NT2/D1 (cell line): ENCODE measurements at places on chromosomes 13 and 19.

GRCh38 chr19:41945135-41945766 is 13.9 kb downstream of the RABAC1 start:
- no peak for DNase-seq

GRCh38 chr13:103810026-103810425 is 743.8 kb upstream of the SLC10A2 start:
- no peak for DNase-seq

- DNase-seq: peak; percentile 74
Measured at GRCh38 chr19:45643024-45643926, 4.1 kb upstream of the EML2 start.

DNA sequence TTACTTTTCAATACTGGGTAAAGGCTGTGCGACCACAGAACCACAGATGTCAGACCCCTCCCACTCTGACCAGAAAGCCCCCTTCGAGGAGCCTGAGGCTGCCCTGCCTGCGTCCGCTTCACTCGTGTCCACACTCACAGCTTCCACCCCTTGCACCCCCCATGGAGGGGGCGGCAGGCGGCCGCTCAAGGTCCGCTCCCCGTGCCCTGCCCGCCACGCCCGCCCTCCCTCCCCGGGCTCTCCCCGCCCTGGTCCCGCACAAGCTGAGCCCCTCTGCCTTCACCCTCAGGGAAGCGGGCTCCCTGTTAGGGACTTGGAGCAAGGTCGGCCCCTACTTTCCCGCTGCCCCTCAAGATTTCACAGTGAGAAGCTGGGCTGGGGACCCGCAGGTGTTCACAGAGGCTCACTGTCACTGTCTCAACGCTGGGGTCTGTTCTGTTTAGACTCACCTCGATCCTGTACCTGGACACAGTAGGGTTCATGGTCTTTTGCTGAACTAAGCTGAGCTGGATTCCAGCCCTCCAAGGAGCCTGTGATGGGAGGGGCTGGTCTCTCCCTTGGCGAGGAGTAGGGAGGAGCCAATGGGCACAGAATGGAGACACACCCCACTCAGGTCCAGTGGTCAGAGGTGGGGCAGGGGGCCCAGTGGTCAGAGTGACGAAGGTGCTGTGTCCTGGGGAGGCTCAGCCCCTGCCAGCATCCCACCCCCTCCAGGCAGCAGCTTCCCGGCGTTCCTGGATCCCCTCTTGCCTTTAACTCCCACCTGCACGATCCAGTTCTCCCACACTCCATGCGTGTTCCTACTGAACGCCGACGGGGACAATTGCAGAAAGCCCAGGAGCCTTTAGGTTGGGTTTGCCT is 69.5 kb downstream of the SPACA7 start:
- no peak for DNase-seq

GRCh38 chr19:1471515-1472160 is 7.4 kb downstream of the C19orf25 start:
- DNase-seq: no peak

DNA sequence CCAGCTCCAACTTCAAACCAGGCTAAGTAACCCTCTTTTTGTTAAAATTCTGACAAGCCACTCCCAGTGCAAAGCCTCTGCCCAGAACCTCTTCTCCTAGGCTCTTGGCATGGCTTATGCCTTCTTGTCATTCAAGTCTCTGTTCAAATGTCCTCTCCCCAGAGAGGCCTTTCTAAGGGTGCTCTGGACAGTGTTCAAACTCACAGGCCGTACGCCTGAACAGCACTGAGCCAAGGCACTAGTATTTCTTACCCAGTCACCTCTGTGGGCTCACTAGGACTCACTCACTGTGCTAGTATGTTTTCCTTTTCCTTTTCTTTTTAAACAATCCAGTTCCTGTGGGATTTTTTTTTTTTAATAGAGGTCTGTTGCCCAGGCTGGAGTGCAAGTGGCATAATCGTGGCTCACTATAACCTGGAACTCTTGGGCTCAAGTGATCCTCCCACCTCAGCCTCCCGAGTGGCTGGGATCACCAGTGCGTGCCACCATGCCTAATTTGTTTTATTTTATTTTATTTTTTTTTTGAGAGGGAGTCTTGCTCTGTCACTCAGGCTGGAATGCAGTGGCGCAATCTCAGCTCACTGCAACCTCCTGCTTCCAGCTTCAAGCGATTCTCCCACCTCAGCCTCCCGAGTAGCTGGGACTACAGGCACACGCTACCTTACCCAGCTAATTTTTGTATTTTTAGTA is 2.3 kb upstream of the ASF1B start:
- DNase-seq: no peak

GRCh38 chr13:67877031-67877430 is 646.9 kb upstream of the PCDH9 start:
- no peak for DNase-seq

DNA sequence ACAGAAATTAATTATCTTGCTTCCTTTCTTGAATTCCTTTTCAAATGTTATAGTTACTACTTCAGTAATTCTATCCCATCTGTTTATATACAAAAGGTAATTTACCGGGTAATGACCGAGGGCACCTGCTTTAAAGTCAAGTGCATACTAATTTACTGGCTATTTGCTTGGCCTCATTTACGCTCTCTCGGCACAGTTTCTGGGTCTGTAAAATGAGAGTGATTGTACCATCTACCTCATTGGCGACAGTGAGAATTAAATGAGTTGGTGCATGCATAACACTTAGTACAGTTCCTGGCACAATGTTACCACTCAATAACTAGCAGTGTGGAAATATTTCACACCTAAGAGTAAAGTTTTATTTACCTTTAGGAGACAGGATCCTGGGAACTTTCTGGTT is 111.6 kb downstream of the GGACT start:
- no peak for DNase-seq

GRCh38 chr19:4343370-4344307 is at the start of gene MPND:
TSS of gene MPND (plus strand) at chr19:4343562. CDS start at chr19:4343594, 32 bp downstream.
- peak; percentile 71 for DNase-seq

DNA sequence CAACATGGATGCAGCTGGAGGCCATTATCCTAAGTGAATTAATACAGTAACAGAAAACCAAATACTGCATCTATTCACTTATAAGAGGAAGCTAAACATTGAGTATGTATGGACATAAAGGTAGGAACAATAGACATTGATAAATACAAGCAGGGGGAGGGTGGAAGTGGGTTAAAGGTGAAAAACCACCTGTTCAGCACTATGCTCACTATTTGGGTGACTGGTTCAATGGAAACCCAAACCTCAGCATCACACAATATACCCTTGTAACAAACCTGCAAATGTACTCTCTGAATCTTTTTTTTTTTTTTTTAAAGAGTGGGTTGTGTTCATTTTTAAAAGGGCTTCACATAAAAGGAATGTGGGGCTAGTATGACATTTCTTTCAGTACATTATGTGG is 26.9 kb upstream of the CPB2 start:
- no peak for DNase-seq

DNA sequence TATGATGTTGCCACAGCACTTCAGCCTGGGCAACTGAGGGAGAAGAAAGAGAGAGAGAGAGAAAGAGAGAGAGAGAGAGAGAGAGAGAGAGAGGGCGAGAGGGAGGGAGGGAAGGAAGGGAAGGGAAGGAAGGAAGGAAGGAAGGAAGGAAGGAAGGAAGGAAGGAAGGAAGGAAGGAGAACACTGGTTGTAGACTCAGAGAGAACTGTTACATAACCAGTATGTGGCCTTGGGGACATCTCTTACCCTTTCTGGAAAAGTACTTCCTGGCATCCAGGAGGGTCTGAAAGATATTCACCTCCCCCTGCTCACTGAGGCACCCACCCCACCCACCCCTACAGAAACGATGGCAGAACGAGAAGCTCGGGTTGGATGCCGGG is 2.7 kb upstream of the ARHGEF1 start:
- no peak for DNase-seq

DNA sequence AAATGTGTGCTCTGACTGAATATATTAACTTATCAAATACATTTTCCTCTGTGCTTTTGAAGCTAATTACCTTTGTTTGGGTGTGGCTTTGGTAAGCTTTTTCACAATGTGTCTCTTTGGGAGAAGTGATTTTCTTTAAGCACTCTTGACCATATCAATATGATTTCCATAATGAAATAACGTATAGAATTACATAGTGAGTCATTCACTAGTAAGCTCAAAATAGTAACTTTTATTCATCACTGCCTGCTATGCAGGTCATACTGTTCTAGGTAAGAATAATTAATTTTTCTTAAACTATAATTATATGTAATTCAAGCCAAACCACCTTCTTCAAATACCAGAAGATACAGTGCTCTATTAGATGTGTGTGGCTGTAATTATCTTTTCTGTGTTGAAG is 480.7 kb downstream of the MYO16 start:
- no peak for DNase-seq

DNA sequence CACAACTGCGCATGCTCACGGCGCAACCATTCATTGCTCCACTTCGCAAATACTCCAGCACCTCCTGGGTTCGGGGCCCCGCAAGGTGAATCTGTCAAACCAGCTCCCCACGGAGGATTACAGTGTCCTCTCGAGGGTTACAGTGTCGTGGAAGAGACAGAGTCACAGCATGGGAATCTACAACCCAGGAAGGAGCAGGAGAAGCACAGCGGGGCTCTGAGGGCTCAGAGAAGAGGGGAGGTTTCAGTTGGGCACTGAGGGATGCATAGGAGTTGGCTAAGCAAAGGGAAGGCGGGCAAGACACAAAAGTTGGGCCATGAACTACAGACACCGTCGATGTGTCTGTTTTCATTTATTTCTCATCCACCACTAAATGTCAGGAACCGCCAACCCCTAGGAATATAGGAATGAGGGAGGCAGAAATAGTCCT is 1.0 kb upstream of the GTF2F1 start:
- DNase-seq: no peak

DNA sequence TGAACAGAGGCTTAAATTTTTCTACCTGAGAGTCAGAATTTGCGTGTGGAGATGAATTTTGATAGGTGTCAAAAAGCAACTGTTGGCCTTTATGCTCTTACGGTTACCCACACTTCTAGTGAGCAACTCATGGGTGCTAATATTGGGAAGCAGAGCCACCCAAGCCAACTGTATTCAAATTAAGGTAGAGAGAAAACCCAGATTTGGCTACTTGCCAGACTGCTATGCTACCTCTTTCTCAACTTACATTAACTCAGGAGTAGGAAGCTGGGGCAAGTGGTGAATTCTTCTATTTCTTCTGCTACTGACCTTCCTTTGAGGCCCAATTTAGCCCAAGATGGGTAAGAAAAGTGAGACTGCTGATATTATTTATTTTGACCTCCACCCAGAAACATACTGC is 83.9 kb downstream of the OLFM4 start:
- no peak for DNase-seq

DNA sequence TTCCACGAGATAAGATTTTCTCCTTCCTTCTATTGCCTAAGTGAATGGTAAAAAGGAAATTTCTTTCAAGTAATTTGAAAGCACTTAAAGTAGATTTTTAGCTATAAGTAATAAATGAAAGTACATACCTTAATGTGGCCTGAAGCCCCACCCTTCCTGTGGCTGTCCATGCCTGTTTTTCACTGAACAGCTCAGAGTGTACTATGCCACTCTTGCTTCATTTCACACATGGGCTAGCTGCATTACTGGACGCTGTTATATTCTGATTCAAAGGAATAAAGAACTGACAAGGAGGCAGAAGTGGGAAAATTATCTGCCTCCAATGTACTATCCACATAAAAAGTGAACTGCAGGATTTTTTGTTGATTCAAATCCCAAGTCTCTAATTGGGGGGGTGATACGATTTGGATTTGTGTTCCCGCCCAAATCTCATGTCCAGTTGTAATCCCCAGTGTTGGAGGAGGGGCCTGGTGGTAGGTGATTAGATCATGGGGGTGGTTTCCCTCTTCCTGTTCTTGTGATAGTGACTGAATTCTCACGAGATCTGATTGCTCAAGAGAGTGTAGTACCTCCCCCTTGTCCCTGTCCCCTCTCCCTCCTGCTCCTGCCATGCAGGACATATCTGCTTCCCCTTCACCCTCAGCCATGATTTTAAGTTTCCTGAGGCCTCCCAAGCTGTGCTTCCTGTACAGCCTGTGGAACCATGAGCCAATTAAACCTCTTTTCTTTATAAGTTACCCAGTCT is 154.7 kb upstream of the SGCG start:
- no peak for DNase-seq

- no peak for DNase-seq
Measured at GRCh38 chr13:75870397-75870903, 234.3 kb downstream of the LMO7 start.

- DNase-seq: no peak
Measured at GRCh38 chr13:110758195-110758805, 44.8 kb downstream of the ING1 start.

GRCh38 chr13:113299951-113300350 is 2.9 kb downstream of the LAMP1 start:
- no peak for DNase-seq

DNA sequence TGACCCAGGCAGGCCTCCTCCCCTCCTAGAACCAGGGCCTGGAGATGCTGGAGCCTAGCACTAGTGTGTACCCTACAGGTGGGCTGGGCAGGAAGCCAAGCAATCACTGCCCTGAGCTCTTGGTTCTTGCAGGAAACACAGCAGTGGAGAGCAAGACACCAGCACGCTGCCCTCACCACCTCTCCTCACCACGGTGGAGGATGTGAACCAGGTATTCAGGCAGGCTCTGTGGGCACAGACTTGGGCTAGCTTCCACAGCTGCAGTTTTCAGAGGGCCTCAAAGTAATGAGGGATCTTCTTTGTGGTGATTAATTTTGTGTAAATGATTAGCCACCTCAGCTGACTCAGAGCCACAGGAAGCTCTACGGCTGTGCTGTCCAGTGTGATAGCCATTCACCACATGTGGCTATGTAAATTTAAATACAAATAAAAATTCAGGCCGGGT is 13.6 kb upstream of the GPI start:
- no peak for DNase-seq

GRCh38 chr13:113548778-113549621 is 35.6 kb upstream of the TFDP1 start:
- DNase-seq: no peak

- DNase-seq: no peak
Measured at GRCh38 chr13:66780814-66781213, 449.3 kb downstream of the PCDH9 start.

- no peak for DNase-seq
Measured at GRCh38 chr19:49155820-49156346, 687 bp upstream of the HRC start.

GRCh38 chr19:45613926-45614725 is 12.1 kb upstream of the GPR4 start:
- DNase-seq: no peak

- DNase-seq: no peak
Measured at GRCh38 chr13:19587635-19588300, 26.4 kb upstream of the TPTE2 start.

GRCh38 chr13:110680852-110681251 is 25.1 kb downstream of the CARS2 start:
- DNase-seq: peak; percentile 27

DNA sequence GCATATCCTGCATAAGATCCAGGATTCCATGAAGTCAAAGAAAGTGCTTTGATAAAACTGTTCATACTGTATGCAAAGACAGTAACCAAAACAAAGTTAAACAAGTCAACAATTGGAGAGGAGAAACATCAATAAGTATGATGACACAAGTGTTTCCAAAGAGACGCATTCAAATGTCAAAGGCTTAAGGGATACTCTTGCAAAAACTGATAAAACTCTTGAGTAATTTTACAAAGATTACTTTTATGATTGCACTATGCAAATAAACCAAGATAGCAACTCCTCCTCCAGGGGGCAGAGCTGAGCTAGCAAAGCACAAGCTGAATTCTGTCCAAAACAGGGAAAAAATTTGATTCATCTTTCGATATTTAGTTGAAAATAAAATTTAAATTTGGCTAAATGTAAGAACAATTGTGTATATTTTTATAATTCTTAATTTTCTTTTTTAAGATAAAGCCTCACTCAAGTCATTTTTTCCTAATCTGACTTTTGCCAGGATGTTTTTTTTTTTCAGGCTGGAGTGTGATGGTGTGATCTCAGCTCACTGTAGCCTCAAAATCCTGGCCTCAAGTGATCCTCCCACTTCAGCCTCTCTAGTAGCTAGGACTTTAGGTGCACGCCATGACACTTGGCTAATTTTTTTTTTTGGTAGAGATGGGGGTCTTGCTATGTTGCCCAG is 84.0 kb downstream of the MZT1 start:
- DNase-seq: no peak
